ENCODE measurements at places on chromosomes 7 and 10. TPM values are rescaled to one million over a fixed set of nuclear protein-coding genes. Genes with fewer than 3 reads are reported as not detected.

GRCh38 chr10:129398711-129399141 lies 68.3 kb upstream of the MGMT start:
- no peak for DNase-seq

DNA sequence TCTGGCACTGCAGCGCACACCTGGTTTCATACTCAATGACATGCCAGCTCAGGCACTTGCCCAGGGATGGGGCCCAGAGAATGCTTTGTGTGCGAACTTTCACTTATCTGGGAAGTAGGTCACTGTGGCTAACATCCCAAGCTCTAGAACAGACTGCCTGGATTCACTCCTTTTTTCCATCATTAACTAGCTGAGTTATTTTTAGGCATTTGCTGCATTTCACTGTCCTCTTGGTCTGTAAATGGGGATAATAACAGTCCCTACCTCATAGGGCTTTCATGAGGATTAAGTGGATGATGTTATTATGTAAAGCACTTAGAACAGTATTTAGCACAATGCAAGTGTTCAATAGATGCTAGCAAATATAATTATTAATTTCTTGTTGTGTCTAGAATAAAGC lies 98.7 kb upstream of the DOCK1 start:
- DNase-seq, result no peak

- peak; percentile 69 for DNase-seq
These were observed 5.6 kb downstream of the AVL9 start for GRCh38 chr7:32500922-32501341.

GRCh38 chr7:80720146-80720545 lies 81.7 kb downstream of the CD36 start:
- no peak for DNase-seq

GRCh38 chr10:122170802-122171201 lies 100.3 kb upstream of the BTBD16 start:
- DNase-seq, result no peak

The HYAL4 gene
- total RNA-seq, result not detected

The HSPA12A gene
- total RNA-seq, result 9.7 TPM

DNA sequence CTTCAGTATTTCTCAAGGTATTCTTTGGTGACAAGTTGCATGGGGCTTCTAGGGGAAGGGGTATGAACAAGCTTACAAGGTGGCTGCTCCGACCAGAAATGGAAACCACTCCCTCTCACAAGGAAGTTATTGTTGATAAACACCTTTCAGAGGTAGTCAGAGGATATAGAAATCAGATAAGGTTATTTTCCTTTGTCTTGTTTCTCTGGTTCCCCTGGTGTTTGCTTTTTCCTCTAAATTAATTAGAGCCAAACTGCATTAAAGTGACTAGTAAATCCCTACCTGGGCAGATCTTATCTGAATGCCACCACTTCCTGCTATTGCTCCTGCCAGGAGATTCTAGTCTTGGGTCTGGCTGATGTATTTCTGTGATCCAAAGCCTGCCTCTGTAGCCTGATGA lies 725.4 kb downstream of the INHBA start:
- DNase-seq, result no peak

DNA sequence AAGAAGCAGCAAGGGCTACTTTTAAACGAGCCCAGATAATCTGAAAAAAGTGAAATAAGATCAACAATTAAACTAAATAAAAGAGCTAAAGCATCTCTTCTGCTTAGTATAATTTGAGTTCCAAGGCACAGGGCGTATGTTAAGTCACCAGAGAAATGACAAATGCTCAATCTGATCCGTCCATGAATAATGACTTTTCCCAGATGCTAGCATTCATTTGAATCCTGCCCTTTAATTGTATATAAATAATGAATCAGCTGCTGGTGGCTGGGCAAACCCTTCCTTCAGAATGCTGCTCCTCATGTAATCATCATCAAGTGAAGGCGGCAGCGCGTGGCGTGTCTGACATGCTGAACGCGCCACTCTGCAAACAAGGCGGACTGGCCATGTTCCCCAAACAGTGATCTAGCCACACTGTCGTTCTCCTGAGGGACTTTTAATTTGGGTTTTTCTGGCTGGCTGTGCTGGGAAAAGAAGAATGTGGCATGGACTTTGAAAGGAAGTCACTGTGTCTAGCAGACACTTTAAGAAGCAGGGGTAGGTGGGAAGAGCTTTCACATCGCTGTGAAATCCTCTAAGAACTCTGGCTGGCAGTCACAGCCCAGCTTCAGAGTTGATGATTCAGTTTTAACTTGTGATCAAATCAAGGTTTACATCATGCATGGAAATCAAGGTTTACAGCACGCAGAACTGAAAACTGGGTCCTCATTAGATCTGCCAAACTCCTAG lies 70.7 kb downstream of the BEND7 start:
- no peak for DNase-seq

DNA sequence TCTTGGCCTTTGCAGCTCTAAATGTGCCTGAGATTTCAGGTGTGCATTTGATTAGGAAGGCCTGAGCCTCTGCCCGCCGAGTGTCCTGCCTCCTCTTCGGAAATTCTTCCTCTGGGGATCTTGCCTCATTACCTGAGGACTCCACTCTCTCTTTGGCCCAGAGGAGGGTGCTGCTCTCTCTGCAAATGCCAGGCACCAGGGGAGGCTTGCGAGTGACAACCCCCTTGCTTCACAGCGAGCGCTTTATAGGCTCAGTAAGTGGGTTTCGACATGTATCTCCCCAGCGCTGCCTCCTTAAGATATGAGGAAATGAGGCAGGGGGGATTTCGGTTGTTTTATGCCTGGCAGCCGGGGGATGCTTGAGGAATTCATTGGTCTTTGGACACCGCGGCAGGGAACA lies 423.9 kb downstream of the GLRX3 start:
- DNase-seq, result no peak

GRCh38 chr10:109744020-109744419 lies 179.3 kb downstream of the XPNPEP1 start:
- DNase-seq, result no peak

DNA sequence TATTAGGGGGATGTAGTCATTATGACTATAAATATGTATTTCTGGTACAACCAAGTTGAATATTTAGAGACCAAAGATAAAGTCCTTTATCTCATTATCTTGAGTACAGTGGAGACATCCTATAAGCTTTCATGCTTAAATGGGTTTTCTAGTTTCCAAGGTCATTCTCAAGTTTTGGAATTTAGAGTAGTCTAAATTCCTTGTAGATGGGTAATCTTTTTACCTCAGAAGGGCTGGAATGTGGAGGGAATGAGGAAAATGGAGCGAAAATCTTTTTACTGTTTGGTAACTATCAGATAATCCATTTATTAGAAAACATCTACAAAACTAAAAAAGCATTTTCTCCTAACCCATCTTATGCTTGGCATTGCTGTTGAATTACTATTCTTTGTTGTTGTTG lies 181.3 kb downstream of the RNF133 start:
- DNase-seq, result no peak

- no peak for DNase-seq
These were observed 21.3 kb downstream of the STK17A start for GRCh38 chr7:43604251-43604650.

DNA sequence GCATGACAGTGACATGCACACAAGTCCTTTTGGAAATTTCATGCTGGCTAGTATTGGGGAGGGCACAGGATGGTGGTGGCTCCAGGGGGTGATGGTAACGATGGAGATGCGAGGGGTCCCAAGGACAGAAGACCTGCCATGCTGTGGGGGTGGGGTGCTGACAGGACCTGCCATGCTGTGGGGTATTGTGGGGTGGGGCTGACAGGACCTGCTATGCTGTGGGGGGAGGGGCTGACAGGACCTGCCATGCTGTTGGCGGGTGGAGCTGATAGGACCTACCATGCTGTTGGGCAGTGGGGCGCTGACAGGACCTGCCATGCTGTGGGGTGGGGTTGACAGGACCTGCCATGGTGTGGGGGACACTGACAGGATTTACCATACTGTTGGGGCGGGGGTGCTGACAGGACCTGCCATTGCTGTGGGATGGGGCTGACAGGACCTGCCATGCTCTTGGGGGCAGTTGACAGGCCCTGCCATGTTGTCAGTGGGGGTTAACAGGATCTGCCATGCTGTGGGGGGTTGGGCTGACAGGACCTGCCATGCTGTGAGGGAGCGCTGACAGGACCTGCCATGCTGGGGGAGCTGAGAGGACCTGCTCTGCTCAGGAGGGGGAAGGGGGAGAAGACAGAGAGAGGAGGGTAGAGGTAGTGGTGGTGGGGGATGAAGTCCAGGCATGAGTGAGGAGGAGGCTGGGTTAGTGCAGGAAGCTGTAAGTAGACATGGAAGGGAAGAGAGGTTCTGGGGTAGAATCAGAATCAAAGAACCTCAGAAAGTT lies 36.2 kb upstream of the RET start:
- no peak for DNase-seq

The MLXIPL gene
- total RNA-seq, result not detected

DNA sequence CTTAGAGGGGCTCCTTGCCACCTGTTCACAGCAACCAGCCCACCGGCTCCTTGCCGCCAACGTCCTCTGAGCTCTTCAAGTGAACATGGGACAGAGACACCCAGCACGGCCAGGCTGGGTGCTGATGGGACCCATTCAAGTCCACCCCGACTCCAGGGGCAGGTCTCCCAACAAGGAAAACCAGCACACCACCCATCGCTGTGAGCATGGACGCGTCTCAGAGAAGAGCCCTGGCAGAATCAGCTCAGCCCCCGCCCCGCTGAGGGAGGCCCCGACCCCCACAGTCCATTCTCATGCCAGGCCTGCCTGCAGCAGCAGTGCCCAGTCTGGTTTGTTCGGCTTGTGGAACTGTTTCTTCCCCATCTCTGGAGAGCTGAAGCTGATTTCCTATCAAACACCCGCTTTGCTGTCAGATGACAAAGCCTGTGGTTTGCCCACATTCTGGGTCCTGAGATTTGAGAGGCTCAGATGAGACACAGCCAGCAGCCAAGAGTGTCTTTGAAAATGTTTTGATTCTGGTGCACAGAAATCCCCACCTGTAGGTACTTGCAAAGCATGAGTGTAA lies 216.6 kb downstream of the ZMYND11 start:
- no peak for DNase-seq

DNA sequence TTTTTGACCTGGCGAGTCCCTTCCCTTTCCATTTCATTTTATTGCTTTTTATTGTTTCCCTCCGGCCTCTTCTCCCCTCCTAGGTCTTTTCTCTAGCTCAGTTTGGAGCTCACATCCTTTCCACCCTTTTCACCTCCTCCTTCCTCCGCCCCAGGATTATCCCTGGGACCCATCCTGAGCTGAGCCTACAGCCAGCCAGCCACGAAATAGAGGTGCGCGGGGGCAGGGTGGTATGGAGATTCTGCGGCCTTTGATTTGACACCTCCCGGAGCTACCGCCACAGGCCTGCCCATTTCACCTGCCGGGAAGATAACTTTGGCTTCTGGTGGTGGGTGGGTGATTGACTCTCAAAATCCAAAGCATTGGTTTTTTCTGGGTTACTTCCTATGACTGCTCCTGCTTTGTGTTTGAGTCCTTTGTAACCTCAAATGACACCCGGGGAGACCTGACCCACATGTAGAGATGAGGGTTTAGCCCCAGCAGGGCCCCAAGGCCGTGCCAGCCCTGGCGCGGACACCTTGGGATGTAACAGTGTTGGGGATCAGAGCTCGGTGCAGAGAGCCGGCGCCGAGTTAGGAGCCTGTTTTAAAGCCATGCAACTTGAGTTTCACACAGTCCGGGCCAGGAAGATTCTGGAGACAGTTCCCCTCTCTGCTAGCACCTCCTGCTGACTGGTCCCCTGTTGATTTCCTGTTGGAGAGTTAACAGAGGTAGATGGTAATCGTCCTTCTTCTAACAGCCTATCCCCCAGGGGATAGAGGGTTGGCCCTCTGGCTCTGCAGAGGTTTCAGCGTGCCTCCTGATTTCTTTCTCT lies 1.5 kb downstream of the DUSP5 start:
- DNase-seq, result peak; percentile 55

- DNase-seq, result no peak
These were observed 87.0 kb upstream of the SLC25A13 start for GRCh38 chr7:96408881-96409280.

DNA sequence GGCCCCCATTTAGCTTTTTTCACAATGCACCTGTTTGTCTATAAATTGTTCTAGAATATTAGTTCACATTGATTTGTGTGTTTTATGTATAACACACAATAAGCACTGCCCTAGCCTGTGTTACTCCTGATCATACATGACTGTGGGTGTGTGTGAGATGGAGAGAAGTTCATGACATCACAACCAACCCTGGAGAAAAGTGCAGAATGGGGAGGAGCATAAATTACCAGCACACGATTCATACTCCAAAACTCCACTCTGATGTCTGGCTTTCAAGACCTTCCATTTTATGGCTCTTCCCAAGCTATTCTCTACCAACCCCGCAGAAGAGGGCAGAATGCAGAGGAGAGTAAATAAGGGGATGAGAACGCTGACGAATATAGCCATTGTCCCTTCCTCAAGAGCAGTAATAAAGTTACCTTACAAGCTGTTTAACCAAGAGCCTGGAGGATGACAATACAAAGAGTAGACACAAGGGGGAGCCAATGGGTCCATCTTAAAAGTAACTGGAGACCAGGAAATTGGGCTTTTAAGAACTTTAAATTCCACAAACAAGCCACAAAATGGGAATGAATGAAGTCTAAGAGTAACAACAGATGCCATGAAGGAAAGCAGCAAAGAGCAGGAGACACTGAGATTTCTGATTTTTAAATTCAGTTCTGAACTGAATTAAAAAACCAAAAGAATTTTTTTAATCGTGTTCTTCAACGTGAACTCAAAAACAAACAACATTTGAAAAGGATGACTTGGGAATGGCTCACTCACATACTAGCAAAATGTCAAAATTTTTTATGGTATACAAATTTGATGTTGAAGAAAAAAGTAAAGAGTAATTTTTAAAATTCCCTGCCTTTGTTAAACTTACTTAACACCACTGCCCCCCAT lies 159.6 kb downstream of the PARD3 start:
- peak; percentile 70 for DNase-seq

DNA sequence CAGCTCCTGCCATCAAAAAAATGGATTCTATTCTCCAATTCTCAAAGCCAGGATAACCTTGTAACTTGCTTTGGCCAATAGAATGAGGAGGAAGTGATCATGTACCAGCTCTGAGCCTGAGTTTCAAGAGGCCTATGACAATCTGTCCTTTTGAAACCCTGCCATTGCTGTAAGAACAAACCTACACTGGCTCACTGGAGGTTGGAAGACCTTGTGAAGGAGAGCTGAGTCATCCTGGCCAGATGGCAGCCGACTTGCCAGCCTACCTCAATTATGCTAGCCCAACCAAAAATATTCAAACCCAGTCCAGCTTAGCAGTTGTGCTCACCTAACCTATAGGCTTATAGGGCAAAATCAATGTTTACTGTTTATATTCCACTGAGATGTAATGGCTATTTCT lies 93.0 kb downstream of the HGF start:
- DNase-seq, result peak; percentile 31

- DNase-seq, result no peak
These were observed 155.0 kb upstream of the RHOBTB1 start for GRCh38 chr10:61098966-61099365.

The FAM20C gene
- total RNA-seq, result 27.1 TPM

The MYO3A gene
- total RNA-seq, result not detected

Data from A172 (cell line).